Activated naive CD8-positive, alpha-beta T cell treated with anti-CD3 and anti-CD28 coated beads, Interleukin-2, amount 50 U/mL, for 24 hours (primary cell): ENCODE measurements at places on chromosomes 7 and 10.

GRCh38 chr7:144653449-144653848 lies 182.4 kb downstream of the TPK1 start:
- DNase-seq: no peak

- peak; percentile 40 for DNase-seq
Observed at GRCh38 chr7:37833107-37833817, 15.1 kb upstream of the NME8 start.

DNA sequence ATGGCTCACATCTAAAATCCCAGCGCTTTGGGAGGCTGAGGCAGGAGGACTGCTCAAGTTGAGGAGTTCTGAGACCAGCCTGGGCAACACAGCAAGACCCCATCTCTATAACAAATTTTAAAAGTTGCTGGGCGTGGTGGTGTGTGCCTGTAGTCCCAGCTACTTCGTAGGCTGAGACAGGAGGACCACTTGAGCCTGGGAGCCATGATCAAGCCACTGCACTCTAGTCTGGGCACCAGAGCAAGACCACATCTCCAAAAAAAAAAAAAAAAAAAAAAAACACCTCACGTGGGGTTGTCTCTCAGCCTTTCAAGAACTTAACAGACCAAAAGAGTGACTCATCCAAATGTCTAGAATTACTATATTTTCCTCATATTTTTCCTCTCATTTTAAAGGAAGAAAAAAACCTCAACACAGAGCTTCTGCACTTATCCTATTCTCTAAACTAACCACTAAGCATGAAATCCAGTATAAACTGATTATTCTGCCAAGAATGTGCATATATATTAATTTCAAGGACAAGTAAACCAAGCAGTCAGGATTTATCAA lies 46.3 kb downstream of the CUL2 start:
- no peak for DNase-seq

DNA sequence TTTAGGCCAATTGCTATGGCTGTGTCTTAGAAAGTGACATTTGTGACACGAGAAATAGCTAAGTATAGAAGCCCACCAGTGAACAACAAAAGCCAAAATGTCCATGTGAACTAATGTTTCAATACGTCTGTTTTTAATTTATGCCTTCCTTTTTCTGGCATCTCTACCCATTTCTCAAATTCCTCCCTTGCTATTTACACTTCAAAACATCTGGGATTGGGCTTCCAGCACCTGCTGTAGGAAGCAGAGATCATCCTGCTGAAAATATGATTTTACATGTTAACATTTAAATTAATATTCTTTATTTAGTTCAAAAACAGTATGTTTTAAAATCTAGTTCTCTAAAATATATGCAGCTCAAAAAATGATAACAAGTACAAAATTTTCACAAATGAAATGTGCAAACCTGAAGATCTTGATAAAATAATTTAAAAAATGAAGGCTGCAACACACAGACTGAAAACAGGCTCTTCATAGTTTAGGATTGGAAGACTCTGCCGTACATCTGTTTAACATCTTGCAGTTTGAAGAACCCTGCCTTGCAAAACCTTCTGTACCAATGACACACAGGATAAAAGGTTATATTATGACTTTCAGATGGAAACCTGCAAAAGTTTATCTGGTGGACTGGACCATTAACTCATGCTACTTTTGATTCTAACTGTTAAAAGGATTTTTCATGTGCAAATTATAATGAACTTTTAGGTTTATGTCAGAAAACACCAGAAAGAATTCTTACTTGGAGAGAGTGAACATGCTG lies 408.4 kb downstream of the SUGCT start:
- DNase-seq: no peak

DNA sequence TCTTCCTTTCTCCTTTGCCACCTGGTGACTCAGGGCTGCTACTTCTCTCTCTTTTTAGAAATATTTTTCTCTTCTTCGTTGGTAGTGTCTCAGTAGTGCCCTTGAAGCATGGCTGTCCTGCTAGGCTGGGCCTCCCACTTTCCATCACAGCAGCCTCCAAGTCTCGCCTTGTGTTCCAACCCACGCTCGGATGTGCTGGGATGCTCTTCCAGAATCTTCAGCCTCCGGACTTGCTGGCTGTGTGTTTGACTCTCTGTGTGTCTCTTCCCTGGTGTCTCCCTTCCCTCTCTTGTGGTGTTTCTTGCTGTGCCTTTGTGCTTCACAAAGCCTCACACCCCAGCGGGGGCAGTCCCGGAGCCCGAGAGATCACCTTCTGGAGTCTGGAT lies 100.5 kb downstream of the INPP5A start:
- DNase-seq: no peak

DNA sequence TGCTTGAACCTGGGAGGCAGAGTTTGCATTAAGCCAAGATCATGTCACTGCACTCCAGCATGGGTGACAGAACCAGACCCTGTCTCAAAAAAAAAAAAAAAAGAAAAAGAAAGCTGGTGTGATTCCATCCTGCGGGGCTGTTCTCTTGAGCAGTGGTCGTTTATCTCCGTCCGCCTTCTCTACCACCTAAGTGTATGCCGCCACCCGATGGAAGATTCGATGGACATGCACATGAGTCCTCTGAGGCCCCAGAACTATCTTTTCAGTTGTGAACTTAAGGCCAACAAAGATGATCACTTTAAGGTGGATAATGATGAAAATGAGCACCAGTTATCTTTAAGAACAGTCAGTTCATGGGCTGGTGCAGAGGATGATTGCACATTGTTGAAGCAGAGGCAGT lies 65.7 kb downstream of the ABRAXAS2 start:
- DNase-seq: no peak

- DNase-seq: no peak
Observed at GRCh38 chr7:114242992-114243507, 171.6 kb upstream of the FOXP2 start.

DNA sequence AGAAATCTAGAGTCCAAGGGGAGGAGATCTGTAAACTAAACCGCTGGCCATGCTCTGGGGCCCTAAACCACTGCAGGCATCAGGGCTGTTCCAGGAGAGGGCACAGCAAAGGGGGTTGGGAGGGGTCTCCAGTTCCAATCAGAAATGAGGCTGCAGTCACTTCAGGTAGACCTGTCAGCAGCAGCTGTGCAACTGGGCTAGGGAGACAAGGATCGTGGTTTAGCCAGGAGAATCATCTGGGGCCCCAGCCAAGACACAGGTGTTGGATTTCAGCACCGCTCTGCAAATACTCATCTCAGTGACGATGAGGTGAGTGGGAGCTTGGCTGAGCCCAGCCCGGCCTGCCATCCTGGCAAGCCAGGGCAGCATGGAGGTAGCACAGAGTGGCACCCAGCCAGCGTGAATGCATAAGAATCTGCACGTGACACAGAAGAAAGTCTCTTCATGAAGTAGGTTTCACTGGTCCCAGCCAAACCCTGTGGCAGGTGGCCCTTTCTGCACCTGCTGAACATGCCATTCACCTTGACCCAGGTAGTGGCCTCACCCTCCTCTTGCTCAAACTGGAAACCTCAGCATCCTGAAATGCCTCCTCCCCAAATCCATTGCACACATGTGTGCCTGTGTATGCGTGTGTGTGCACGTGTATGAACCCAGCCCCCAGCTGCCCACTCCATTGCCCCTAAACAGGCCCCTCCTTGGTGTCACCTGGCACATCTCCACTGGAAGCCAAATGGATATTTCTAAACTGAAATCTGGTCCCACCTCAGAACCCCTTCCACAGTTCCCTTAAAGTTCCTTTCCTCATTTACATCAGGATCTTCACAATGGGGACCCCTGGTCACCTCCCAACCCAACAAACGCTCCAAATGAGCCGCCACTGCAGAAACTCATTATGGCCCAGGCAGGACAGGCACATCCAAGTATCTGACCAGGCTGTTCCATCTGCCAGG lies 9.6 kb downstream of the GPRIN2 start:
- no peak for DNase-seq

GRCh38 chr10:24439935-24440334 lies 231.0 kb downstream of the KIAA1217 start:
- DNase-seq: no peak

GRCh38 chr7:95002775-95003174 lies 95.4 kb downstream of the PPP1R9A start:
- DNase-seq: no peak

- DNase-seq: no peak
Observed at GRCh38 chr7:105677410-105677730, 96.1 kb upstream of the EFCAB10 start.

DNA sequence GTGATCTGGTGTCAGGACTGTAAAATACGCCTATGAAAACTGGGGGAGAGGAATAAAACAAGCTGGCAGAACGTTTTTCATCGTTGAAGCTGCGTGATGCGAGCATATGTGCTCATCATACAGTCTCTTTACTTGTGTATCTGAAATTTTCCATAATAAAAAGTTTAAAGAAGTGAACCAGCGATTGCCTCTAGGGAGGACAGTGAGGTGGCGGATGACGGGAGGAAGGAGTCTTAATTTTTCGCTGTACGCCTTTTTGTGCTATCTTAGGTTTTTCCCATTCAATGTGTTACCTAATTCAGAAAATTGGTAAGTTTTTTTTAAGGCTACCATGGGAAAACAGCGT lies 891 bp upstream of the WAPL start:
- no peak for DNase-seq
